ENCODE measurements at places on chromosomes 12 and 14.

- DNase-seq, result no peak
These were observed 366.5 kb upstream of the CCDC196 start for GRCh38 chr14:66119606-66120231.

- no peak for DNase-seq
These were observed 315.1 kb upstream of the PRKD1 start for GRCh38 chr14:30242744-30243143.

DNA sequence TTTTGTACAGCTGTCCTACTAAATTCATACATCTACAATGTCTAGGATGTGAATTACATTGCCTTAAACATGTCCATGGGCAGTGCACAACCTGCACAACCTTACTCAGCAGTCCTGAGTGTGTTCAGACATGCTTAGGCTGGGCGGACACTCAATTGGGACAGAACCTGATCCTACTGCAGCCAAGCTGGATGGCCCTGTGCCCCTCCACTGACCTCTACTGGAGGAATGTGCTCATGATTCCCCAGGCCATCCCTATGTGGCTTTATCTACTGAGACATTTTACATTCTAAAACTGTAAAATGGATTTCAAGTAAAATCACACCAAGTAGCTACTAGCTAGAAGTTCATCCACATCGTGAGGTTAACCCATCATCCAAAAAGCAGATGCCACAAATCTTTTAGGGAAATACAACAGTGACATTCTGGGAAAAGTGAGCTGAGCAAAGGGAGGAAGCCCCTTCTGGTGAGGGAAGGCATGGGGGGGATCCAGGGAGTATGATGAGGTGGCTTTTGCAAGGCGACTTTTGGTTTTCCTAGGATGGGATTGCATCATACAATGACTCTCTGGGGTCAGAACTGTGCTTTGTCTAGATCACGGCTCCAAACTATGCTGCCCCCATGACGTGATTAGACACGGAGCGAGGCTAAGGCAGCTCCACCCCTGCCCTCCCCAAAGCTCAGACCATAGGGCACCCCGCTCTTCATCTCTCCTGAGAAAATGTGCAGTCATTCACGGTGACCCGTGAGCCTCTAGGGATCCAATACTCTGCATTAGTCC lies 911.7 kb upstream of the TMEM132C start:
- DNase-seq, result no peak

DNA sequence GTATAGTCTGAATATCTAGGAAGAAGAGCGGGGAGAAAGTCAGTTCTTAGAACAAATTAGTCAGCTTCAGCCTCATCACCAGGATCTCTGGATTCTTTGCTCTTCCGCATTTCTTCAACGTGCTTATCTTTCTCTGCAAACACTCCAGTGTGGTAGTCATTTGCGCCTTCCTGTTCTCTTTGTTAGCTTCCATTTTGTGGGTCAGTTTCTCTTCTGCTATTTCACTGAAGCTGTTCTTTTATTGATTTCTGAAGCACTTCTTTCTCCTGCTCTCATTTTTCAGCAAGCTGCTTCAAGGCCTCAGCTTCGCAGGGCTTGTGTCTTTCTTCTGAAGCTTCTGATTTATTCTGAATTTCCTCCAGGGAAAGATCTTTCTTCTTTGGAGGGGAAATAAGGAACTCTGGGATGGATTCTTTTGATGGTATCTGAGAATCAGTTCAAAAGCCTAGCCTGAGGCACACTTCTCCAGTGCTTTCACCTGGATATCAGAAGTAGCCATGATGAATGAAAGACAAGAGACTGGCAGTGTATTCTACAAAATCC lies 13.5 kb downstream of the AMN1 start:
- no peak for DNase-seq

- no peak for DNase-seq
These were observed 33.2 kb upstream of the SFSWAP start for GRCh38 chr12:131677699-131678098.

DNA sequence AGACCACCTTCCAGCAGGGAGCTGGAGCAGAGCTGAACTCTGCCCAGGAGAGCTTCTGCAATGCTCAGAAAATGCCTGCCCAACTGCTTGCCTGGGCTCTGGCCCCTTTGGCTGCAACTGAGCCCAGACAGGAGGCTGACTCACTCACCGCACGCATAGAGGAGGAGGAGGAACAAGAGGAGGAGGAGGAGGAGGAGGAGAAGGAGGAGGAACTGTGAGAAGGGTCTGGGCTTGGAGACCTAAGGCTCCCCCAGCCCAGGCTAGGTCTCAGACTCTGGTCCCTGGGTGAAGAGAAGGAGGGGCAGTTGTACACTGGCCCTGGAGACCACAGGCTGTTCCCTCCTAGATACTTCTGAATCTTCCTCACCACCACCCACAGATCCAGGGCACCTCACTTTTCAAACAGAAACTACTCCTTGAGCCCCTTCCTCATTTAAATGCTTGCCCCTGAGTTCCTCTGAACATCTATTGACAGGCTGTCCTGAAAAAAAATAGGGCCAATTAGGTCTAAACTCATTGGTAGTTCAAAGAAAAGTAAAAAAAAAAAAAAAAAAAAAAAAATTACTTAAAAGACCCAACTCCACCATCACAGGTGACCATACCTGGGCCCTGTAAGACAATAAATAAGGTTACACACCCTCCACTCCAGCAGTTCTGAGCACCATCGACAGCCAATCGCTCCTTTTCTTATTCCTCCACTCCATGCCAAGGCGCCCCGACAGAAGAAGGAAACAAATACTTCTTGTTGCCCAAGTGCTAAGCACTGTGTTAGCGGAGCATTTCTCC lies 674 bp downstream of the VDR start:
- peak; percentile 70 for DNase-seq

GRCh38 chr12:13177373-13177772 lies 19.2 kb upstream of the EMP1 start:
- no peak for DNase-seq

DNA sequence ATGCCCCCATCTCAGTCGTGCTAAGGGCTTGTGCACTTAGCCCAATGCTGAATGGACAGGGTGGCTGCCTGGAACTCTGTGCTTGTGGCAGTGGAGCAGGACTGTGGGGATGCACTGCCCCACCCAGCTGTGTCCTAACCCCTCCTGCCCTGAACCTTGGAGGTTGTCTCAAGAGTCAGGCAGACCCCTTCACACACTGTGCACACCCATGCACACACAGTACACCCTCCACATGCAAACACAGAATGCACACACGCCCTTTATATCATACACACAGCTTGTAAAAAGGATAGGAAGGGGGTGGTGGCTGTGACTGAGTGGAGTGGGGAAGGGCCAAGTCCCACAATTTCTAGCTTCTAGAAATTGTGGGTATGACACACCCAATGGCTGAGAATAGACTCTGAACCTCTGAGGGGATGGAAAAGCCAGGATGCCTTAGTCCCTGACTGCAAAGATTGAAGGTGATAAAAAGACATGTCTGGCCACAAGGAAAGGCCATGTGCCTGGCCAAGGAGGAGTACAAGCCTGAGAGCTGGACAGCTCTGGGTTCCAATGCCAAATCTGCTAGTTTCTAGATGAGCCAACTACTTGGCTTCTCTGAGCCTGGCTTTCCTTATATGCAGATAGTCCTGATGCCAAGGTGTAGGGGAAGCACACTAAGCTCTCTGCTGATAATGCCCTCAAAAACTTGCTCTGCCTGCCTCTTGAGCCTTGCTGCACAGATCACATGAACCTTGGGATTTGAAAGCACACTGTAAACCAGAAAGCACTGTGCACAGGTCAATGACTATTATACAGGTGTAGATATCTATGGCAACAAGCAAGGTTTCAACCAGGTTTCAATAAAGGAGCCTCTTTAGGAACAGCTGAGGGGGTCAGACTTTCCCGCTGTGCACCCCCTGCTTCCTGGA lies 8.4 kb downstream of the KRT8 start:
- DNase-seq, result no peak

GRCh38 chr12:80264386-80264785 lies 165.0 kb downstream of the OTOGL start:
- no peak for DNase-seq

GRCh38 chr12:8609061-8609570 lies 3.5 kb downstream of the AICDA start:
- DNase-seq, result no peak

GRCh38 chr14:25759256-25759655 lies 709.3 kb upstream of the STXBP6 start:
- DNase-seq, result no peak

DNA sequence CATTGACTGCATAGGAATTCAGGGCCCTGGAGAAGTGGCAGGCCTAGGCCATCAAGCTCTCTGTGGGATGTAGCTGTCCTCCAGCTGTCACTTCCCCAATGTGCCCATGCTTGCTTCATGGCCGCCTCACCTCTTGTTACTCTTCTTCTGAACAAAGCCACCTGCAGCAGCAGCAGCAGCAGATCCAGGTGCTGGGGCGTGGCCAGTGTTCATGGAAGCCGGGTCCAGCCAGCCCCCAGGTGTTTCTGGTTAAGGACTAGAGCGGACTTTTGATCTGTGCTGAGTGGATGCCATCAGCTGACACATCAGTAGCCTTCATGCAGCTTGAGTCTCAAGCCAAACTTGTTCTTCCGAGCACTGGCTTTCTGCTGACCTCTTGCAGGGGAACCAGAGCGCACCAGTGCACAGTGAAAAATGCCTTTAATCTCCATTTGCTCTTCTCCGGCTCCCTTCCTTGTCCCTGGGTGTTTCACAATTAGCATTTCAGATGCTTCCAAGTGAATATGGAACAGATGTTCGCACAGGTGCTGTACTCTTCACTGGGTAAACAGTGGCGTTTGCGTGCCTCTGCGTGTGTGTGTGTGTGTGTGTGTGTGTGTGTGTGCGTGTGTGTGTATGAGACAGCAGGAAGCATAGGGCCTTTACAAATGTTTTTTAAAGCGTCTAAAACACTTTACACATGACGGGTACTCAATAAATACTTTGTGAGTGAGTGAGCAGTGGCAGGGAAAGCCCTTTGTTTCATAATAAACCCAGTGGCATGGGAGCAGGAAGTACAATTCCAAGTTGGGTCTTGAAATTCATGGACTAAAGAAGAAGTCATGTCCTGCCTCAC lies 20.1 kb downstream of the TPCN1 start:
- DNase-seq, result no peak

- no peak for DNase-seq
These were observed 418.2 kb downstream of the BCAT1 start for GRCh38 chr12:24530689-24531088.

DNA sequence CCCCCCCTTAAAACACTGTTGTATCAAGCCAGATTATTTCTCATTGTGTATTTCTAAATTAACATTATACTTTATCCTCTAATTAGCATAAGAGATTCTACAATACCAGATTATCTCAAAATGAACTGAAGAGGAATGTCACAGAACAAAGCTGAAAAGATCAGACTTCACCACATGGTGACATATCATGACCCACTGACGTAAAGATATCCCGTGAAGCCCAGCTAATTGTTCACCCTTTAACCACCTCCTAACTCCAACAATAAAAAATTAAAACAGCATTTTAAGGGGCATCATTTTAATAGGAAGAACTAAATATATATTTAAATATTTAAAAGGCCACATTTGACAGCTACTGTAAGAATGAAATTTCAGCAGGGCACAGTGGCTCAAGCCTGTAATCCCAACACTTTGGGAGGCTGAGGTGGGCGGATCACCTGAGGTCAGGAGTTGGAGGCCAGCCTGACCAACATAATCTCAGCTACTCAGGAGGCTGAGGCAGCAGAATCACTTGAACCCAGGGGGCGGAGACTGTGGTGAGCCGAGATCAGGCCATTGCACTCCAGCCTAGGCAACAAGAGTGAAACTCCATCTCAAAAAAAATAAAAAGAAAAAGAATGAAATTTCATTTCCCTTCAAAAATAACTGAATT lies 29.0 kb downstream of the CDK17 start:
- no peak for DNase-seq

- DNase-seq, result no peak
These were observed 8.2 kb upstream of the RNASE9 start for GRCh38 chr14:20569066-20569465.
